ENCODE measurements at places on chromosomes 4 and X. TPM values are rescaled to one million over a fixed set of nuclear protein-coding genes. Genes with fewer than 3 reads are reported as not detected.

Gene PIM2
- 5.0 TPM for total RNA-seq

Gene RENBP
- total RNA-seq: 5.6 TPM

Gene ADH6
- total RNA-seq: 0.36 TPM

Gene RAB28
- 16.7 TPM for total RNA-seq

Gene NXF3
- not detected for total RNA-seq

Measured in fibroblast of the aortic adventitia (primary cell).